Nucleus accumbens (tissue), 56 donors: ENCODE measurements at places on chromosomes 13 and 19.

- no peak for DNase-seq
Measured at GRCh38 chr13:76754414-76754813, 131.8 kb downstream of the KCTD12 start.

DNA sequence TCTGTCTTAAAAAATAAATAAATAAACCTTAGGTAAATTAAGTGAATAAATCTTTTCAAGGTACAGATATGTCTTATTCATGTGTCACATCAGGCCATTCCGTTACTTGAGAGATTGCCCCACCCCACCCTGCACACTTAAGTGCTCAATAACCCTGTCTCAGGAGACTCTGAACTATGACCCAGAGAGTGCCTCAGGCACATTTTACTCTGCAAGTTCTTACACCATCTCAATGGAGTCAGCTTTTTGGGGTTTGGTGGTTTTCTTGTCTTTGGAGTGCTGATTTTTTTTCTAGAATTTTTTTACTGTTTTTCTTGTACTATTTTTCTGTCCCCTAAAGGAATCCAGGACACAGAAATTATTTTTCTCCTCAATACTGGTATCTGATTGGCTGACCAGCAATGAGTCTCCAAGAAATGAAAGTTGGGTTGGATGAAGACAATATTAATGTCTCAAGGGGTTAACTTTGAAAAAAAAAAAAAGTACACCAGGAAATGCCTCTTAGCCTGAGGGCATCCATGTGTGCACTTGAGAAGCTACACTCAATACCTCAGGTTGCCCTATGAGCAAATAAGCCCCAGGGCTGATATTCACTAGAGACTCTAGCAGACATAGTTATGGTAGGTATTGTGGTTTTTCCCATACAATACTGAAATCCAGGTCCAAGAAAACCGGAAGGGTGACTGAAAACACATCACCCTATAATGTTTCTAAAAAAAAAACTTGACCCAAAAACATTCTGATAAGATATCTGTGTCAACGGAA is 114.6 kb upstream of the ZNF91 start:
- no peak for DNase-seq

GRCh38 chr19:13873834-13874515 is 3.0 kb upstream of the NANOS3 start:
- DNase-seq, result no peak

- peak; percentile 65 for DNase-seq
Measured at GRCh38 chr19:7500811-7501450, 12.1 kb upstream of the PEX11G start.

DNA sequence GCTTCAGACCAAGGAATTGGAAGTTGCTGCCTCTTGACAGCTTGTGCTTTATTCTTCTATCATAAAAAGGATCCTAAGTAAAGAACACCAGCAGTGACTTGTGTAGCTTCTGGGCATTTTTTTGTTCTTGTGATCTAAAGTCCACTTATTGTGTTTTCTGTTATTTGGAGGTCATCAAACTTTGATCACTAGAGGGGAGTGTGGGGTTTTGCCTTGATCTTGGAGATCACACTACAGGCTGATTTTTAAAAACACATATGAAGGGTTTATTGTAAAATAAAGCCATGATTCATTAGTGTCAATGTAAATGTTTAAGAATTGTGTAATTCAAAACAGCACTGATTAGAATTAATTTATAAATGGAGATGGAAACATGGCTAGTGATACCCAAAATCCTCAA is 328.7 kb upstream of the EDNRB start:
- no peak for DNase-seq

DNA sequence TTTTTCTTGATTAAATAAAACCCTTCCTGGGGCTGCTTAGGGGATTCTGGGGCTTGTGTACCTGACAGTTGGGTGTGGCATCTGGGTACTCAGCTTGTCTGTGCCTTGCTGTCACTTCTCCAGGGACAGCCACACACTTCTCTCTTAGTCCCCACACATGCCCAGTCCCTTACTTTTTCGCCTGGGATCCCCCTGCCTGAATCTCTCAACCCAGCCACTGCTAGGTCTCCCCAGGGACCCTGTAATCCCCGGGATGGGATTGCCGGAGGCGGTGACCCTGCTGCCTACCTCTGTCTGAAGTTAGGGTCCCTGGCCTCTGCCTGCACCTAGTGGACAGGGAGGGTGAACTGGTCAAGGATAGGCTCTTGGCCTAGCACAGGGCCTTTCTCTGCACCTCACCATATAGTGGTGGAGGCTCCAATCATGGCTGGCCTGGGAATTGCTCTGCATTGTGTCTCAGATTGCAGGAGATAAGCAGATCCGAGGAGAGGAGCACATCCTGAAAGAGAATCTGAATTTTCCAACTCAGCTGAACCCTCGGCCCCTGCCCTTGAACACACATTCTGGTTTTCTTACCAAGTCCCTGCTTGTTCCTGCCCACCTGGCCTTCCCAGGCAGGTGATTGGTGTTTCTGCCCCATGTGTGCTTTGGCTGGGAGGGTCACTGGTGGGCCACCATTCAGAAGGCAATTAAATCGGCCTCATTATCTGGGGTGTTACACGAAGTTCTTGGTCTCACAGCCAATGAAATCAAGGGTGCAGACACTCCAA is 8.7 kb upstream of the ZNF492 start:
- DNase-seq, result no peak

DNA sequence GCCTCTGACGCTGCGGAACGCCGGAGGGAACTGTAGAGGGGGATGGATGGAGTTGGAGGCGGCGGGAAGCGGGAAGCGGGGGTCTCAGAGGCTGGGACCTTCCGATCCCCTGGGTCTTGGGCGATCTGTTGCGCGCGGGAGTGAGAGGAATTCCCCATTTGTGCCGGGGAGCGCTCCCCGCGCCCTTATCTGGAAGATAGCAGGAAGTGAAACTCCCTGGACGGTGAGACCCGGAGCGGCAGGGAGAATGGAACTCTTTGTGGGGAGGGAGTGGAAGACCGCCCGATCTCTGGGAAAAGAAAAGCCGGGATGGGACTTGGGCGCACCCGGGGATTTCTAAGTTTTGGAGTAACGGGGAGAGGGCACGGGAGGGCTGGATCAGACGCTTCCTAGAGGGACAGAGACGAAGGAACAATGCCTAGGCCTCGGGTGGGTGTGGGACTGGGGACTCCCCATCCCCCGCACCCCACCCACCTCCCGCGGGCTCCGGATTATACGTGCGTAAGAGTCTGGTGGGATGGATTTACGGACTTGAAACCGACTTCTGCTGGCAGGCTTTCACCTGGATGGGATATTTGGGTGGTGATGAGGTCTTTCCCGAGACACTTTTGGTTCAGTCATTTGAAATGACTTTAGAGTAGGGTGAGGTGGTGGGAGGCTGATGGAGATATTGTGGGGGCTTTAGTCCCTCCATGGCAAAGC is 495 bp downstream of the LSR start:
- DNase-seq, result no peak

GRCh38 chr19:41530761-41531301 is 45.1 kb upstream of the CEACAM21 start:
- DNase-seq, result no peak

DNA sequence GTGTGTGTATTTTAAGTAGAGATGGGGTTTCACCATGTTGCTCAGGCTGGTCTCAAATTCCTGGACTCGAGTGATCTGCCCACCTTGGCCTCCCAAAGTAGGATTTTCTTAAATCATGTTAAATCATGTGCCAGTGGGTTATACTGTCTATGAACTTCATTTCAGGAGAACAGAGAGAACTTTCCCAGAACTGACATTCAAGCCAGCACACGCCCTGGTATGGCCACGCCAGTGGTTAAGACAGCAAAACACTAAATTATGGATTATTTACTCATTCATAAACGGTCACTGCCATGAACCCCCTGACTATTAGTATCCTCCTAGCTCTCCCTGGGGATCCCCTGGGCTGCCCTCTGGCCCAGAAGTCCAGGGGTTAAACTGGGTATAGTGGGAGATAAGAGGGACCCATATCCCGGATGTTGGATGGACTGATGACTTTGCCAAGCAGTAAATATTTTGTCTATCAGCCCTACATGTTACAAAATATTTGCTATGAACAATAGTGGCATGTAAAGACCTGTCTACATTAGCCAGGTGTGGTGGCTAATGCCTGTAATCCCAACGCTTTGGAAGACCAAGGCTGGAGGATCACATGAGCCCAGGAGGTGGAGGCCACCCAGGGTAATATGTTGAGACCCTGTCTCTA is 16.1 kb upstream of the STRN4 start:
- no peak for DNase-seq

DNA sequence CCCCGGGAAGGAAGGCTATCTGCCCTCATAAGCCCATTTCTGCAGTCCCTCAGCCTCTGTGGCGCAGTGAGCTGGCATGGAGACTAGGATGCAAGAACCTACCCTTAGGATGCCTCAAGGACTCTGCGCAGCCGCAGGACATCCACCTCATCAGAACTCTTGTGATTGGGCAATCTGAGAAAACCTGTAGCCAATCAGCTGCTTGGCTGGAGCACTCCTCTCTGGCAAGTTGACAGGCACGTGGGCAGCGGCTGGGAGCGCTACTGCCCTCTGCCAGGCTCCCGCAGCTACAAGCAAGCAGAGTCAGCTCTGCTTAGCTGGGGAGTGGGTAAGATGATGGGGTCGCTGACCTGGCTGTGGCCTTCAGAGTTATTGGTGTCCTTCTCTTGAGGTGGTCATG is 1.5 kb upstream of the ECSIT start:
- peak; percentile 83 for DNase-seq

- no peak for DNase-seq
Measured at GRCh38 chr19:42123765-42124164, 8.5 kb downstream of the POU2F2 start.

DNA sequence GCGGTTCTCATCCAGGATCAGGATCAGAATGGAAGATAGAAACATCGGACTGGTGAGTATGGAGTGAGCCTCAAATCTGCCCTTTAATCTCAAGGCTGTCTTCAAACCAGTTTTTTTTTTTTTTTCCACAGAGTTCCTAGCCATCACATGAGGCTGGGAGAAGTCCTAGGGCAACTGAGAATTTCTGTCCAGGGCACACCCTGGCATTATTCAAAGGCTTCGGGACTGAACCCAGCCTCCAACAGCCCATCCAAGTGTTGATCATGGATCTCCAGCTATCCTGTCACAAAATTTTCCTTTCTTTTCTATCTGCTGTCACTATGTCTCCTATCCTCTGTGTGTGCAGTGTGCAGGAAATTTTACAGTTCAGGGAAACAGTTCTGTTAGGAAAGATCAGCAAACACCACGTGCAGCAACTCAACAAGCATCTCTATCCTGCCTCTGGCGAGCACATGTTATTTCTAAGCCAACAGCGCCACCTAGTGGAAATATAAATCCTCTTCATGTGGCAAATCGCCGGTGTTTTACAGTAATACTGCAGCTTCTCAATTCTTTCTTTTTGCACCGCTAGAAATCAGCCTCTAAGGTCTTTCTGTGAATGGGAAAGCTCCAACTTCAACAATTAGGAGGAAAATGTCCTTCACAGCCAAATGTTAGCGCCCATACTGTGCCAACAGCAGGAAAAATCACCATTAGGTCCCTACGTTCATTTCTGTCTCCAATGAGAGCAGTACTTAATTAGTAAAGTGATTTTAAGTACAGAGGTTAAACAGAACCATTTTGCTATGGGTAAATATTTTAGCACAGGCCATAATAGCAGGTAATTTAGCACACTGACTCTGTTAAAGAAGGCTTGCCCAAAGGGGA is 21.4 kb upstream of the ZNF181 start:
- DNase-seq, result no peak

DNA sequence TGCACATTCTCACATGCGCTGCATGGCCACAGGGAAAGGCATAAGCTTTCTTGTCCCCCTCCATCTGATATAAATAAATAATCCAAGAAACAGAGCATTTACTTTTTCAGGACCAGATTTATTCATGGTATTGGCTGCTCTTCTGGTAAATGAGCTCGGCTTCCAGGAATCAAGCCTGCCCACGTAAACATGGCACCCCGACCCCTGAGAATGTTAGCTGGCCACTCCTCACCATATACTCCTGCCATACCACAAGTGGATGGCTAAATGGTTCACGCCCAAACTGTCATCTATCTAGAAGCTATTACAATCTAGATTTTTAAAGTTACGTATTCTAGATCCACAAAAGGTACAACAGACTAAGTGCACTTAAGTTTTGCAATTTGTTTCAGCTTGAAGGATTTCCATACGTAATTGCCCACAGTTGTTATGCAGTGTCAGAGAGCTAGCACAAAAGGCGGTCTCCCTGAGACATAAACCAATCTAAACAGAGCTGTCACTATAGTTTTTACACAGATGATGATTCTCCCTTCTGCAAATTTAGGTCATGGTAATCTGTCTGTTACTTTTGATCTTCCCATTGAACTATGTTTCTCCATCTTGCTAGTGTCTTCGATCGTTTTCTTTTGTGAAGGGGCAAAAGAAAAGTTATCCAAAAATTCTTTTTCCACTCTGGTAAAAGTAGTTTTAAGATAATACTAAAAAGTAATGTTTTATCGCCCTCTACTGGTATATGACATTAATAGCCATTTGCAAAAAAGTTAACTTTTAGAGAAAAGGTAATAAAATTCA is 16.2 kb upstream of the FOXO1 start:
- DNase-seq, result no peak

- DNase-seq, result no peak
Measured at GRCh38 chr13:112735791-112736190, 46.0 kb downstream of the ATP11A start.

GRCh38 chr13:109605846-109606245 is 180.5 kb downstream of the IRS2 start:
- no peak for DNase-seq

DNA sequence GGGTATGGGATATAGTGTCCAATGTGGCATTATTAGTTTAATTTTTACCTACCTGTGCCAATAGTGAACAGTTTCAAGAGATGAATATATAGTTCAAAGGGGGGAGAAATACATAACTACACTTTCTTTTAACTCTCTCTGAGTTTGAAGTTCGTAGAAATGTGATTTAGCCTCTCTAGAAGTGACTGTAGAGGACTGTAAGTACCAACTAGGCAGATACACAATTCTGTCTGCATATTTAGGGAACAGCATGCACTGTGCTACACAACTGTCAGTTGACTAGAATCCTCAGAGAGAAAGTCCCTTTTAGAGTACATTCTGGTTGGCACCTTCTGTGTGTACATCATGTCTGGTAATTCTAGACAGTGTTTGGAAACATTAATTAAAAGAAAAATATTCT is 17.5 kb upstream of the ZNF90 start:
- no peak for DNase-seq
